Osteocyte (in vitro differentiated cells): ENCODE measurements at places on chromosomes 4 and X.

DNA sequence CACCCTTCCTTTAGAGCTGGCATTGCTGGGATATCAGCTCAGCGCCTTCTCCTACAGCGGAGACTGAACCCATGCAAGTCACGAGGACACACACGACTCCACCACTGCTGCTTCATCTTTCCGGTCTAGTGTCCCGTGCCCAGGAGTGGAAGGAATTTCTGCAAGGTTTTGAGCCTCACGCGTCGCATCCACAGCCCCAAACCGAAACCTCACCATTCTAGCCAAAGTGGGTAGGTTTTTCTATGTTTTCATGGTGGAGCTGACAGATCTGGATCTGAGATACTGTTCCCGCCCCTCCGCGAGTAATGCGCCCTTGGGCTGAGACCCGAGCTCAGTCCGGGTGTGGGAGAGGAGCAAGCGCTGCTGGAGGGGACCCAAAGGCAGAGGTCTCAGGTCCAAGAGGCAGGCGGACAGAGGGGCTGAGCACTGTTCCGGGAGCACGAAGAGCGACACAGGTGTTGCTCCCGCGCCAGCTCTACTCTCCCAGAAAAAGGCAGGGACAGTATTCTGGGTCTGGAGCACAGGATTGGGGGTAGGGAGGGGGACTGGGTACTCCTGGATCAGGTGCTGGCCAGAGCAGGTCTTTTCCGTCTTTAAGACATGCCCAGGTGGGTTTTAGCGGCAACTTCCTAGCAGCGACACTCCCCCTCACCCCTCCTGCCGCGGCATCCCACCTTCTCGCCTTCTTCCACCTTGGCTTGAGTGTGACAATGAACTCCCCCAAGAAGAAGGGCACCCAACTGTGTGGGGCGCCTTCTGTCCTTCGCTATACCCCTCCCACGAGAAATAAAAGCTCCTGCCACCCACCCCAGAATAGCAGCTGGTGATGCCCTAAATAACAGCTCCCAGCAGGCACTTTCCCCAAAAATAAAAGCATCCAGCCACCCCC, 1.8 kb downstream of the EPHA5 start:
- peak; percentile 86 for DNase-seq

DNA sequence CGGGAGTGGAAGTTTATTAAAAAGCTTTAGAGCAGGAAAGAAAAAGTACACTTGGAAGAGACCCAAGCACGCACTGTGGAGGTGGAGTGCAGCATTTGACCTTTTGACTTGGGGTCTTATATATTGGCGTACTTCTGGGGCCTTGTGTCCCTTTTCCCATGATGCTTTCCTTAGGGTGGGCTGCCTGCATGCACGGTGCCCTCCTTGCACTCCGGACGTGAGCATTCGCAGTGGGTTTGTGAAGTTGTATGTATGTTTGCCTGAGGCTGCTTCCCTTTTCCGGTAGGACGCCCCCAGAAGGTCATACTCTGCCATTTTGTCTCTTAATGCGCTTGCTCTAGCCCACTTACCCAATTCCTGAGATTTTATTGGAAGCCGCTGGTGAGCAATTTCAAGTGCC, 39.6 kb downstream of the TRMT44 start:
- no peak for DNase-seq

GRCh38 chr4:26860922-26861433, 337 bp downstream of the STIM2 start:
- DNase-seq, result peak; percentile 92

DNA sequence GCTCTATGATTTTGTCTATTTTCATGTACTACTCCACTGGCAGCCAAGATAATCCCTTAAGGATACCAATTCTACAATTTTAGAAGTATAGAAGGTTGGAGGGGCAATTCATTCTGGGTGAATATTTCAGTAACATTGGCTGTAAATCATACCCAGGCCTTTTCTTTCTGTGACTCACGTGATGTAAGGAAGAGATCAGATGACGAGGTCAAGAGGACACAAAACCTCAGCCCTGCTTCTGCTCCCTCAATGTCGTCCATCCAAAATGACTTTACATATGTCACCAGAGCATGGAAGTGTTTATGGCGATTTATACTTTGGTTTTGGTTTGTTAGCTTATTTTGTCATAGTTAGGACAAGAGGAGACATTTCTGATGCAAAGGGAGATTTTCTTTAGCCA, 70.7 kb upstream of the SLC4A4 start:
- DNase-seq, result no peak

DNA sequence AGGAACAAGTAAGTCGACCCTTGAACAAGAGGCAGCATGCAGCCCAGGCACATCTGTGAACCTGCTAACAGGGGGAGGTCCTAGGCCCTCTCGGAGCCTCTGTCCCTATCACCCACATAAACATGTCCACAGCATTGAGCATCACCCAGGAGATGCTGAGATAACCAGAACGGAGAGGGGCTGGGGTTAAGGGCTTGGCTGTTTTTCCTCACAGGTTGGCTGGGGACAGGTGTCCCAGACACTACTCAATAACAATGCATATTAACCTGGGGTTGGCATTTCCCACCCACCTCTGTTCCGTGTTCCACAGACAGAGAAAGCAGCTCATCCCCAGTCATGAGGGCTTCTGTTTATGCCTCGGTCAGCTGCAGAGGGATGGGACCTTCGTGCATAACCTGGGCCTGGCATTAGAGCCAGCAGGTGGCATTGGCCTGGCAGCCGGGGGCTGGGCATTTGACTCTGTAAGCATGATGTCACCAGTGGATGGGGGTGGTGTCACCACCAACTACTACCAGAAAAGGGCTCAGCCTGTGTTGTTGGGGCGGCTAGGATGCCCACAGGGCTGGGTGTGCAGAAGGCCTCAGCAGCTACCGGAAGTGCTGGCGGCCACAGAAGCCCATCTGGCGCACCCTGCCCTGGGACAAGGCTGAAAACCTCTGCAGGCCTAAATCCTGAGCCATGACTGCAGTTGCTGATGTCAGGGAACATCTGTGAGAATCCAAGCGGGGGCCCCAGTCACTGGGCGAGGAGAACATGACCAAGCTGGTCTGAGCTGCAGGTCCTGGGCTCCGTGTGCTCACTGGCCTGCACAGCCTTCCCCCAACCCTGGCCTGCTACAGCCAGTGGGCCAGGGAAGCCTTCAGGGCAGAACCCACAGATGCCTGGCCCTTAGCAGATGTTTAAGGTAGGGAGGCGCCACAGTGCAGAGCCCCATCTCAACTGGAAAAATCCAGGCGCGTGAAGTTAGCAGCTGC, 351.4 kb downstream of the NR3C2 start:
- DNase-seq, result peak; percentile 79

DNA sequence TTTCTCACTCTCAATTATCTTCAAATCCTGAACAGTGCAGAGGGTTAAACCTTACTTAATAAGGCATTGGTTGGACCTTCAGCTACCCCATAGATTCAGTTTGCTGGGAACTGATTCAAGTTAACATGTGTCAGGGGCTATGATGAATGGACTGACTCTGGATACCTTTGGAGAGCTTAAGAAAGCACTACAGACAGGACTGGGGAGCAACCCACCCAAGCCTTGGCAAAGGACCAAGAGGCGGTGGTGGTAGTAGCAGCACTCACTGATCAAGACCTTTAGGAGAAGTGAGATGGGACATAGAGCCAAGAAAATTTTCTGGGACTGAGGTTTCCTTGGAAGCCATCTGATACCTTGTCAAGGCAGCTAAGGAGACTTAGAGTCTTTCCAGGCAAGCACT, 43.0 kb upstream of the TAPT1 start:
- no peak for DNase-seq

DNA sequence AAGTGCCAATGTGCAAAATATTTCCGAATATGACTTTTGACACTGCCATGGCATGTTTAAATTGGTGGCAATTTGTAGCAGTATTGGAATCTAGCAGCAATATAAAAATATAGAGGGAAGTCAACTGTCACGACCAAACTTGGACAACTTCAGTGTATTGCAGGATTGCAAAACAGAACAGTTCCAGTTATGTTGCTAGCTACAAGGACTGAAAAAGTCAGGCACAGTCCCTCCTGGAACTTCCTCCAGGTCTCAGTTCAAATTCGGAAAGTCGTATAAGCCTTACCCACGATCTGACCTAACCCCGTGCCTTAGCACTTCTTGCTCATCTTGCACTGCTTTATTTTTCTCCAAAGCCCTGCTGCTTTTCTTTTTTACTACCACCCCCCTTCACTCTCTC, 390.0 kb upstream of the GALNT7 start:
- DNase-seq, result no peak

GRCh38 chr4:143352720-143353119, 16.0 kb downstream of the GAB1 start:
- no peak for DNase-seq

DNA sequence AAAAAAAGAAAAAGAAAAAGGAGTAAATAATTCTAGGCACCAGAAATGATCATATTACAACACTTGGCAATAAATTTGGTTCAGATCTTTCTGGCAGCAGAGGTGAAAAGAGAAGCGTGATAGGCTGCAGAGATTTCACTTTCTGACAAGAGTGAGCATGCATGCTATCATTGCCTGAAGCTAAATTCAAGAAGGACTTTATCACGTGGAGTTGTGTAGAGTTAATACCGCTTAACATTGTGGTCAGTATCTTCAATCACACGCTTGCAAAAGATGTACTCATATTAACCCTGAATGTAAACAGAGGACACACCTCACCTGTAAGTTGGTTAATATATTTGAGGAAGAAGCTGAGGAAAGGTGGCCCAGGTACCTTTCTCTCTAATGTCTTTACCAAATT, 31.4 kb upstream of the RBPJ start:
- DNase-seq, result no peak

- DNase-seq, result no peak
These were observed 22.2 kb downstream of the ETDC start for GRCh38 chrX:135331525-135331924.

DNA sequence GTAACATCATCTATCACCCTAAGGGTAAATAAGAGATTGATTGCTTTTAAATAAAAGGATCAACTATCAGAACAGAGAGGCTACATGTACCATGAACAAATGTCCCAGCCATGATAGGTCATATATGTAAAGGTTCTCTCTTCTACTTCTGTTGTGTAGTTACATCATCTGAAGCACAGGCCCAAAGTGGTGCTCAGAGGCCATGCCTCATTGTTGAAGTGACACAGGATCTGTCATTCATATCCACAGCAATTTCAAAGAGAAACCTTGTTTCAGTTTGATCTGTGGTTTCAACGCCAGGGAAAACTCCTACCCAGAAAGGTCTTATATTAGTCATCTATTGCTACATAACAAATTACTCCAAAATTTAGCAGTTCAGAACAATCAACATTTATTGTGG, 269.2 kb upstream of the MAOA start:
- DNase-seq, result no peak

- no peak for DNase-seq
These were observed 461 bp downstream of the FBXW7 start for GRCh38 chr4:152535360-152535902.

- no peak for DNase-seq
These were observed 297.0 kb upstream of the INTU start for GRCh38 chr4:127335732-127336131.

- no peak for DNase-seq
These were observed 22.8 kb downstream of the SMS start for GRCh38 chrX:21963269-21963668.

GRCh38 chrX:51459125-51459524, 37.3 kb downstream of the NUDT11 start:
- DNase-seq, result no peak

DNA sequence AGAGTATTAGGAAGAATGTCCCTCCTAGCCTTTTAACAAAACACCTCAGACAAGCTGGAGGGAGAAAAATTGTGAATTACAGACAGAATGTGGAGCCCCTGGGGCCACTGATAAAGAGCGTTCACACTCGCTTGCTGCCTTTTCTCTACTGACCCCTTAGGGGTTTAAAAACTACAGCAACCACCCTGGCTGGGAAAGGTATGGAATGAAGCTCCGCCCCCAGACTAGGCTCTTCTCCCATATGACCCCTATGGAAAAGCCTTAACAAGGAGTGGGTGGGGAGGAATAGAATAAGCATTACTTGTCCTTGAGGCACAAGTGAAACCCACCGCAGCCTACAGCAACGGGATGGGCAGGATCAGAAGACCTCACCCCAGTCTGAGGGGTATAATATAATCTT, 26.3 kb downstream of the ANKRD50 start:
- no peak for DNase-seq

DNA sequence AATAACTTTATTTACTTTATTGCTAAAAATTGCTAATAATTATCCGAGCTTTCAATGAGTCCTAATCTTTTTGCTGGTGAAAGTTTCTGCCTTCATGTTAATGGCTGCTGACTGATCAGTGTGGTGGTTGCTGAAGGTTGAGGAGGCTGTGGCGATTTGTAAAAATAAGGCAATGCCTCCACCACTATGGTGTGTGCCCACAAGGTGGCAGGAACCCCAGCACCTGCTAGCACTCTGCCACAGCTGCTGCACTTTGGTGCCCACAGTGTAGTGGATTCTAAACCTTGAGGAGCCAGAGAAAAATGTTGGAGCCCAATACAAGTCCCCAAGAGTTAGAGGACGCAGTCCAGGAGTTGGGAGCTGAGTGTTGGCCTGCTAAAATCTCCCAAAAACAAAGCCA, 1237.1 kb downstream of the PCDH19 start:
- DNase-seq, result no peak

- DNase-seq, result no peak
These were observed 10.0 kb downstream of the SH3KBP1 start for GRCh38 chrX:19877431-19877830.

DNA sequence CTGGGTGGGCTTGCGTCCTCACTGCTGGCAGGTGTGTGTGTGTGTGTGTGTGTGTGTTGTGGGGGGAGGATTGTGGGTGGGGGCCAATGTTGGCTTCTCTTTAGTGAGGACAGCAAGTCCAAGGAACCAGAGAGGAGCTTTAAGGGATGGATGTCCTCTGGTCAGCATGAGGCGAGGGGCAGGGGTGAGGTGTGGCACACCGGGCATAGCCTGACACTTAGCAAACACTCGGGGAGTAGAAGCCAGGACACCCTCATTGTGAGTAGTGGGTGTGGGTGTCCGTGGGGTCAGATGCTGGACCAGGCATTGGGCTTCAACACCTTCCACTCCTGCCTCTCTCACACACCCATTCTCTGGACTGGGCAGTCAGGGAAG, 2.8 kb downstream of the SORCS2 start:
- DNase-seq, result no peak

- peak; percentile 97 for DNase-seq
These were observed at the start of gene GUCY1B1 for GRCh38 chr4:155758481-155759371. Gene GUCY1B1 (plus strand): TSS chr4:155759021. CDS start chr4:155759141, 120 bp downstream.
